ENCODE measurements at places on chromosomes 2 and 18. TPM values are rescaled to one million over a fixed set of nuclear protein-coding genes. Genes with fewer than 3 reads are reported as not detected.

Gene CXCR4
- 36.4 TPM for polyA plus RNA-seq

Gene HTR2B
- 0.38 TPM for polyA plus RNA-seq

Gene FAM124B
- polyA plus RNA-seq, result 23.7 TPM

Gene SERPINB7
- not detected for polyA plus RNA-seq

Gene MYO7B
- 2.0 TPM for polyA plus RNA-seq

Gene ERFE
- polyA plus RNA-seq, result 0.61 TPM

Gene ZSWIM2
- not detected for polyA plus RNA-seq

Gene MGAT5
- 27.0 TPM for polyA plus RNA-seq

Gene PLEKHH2
- 230 TPM for polyA plus RNA-seq

DNA sequence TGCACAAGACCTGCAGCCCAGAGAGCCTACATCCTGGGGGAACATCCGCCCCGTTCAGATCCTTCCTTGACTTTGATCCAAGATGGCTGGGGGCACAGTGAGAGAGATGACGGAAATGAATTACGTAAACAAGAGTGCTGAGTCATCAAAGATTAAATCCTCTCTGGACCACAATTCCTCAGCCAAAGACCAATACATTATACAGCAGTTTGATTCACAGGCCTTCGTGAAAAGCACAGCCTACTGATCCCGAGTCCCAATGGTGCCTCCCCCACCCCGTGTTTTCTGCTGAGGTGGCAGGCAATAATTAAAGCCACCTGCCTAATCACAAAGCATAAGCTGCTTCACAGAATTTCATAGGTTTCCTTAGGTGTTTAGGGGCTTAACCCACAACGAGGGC is 43.0 kb downstream of the MYO5B start:
- DNase-seq, result no peak

- no peak for DNase-seq
These were observed 381.9 kb downstream of the PLCL1 start for GRCh38 chr2:198186257-198186656.

GRCh38 chr2:23769364-23769763 is 157.6 kb downstream of the ATAD2B start:
- no peak for DNase-seq

- no peak for DNase-seq
These were observed 307.5 kb downstream of the C1D start for GRCh38 chr2:67755156-67755882.

- no peak for DNase-seq
These were observed 56.8 kb downstream of the C2orf74 start for GRCh38 chr2:61218817-61219170.

GRCh38 chr2:23606968-23607367 is 222.0 kb downstream of the KLHL29 start:
- DNase-seq, result no peak

DNA sequence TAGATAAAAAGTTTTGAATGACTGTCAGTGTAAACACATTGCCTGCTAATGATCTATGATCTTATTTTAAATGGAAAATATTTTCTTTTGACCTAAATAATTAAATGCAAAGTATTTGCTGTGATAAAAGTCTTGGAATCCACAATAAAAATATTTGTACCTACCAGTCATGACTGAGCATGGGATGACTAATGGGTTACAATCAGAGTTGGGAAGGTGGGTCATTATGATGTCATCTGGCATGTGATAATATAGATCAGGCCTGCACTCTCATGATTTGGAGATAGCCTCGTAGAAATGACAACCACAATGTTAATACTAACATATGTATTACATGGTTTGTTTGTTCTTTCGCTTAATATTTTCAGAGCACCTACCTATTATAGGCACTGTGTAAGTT is 848.8 kb upstream of the KLHL29 start:
- DNase-seq, result no peak

GRCh38 chr2:240231838-240232244 is 91.4 kb upstream of the OTOS start:
- no peak for DNase-seq

- no peak for DNase-seq
These were observed 7.2 kb downstream of the ARHGAP25 start for GRCh38 chr2:68741805-68742306.

DNA sequence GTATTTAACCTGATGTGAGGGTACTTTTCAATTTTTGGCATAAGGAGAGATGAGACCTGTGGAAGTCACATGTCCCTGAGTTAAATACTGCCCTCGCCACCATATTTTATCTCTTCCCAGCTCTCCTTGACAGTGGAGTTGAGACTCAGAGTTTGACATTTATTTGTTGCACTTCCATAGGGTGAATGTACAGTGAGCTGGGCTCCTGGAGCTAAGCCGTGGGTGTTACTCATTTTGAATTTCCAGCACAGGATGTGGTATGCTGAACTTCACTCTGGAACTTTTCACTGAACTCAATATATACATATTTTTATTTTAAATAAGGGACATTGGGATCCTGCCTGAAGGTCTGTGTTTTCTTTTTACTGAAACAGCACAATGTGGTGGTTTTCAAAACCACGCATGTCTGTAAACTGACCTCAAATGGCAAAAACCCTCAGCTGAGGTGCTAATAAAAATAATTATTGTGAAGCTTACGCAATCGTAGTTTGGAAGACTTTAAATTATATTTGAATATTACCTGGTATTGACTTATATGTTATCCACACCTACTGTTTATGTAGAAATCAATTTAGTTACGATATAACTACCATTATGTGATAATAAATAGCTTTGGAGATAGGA is 12.1 kb downstream of the RNF144A start:
- no peak for DNase-seq
